Calu3 (cell line): ENCODE measurements at places on chromosomes 5 and 9. TPM values are rescaled to one million over a fixed set of nuclear protein-coding genes. Genes with fewer than 3 reads are reported as not detected.

SH2D3C gene
- not detected in 2 replicates for total RNA-seq

JAKMIP2 gene
- total RNA-seq: not detected in 2 replicates

MEIKIN gene
- total RNA-seq: not detected in 2 replicates

SLC25A2 gene
- 0.26 and 0.27 TPM in 2 replicates for total RNA-seq

DNA sequence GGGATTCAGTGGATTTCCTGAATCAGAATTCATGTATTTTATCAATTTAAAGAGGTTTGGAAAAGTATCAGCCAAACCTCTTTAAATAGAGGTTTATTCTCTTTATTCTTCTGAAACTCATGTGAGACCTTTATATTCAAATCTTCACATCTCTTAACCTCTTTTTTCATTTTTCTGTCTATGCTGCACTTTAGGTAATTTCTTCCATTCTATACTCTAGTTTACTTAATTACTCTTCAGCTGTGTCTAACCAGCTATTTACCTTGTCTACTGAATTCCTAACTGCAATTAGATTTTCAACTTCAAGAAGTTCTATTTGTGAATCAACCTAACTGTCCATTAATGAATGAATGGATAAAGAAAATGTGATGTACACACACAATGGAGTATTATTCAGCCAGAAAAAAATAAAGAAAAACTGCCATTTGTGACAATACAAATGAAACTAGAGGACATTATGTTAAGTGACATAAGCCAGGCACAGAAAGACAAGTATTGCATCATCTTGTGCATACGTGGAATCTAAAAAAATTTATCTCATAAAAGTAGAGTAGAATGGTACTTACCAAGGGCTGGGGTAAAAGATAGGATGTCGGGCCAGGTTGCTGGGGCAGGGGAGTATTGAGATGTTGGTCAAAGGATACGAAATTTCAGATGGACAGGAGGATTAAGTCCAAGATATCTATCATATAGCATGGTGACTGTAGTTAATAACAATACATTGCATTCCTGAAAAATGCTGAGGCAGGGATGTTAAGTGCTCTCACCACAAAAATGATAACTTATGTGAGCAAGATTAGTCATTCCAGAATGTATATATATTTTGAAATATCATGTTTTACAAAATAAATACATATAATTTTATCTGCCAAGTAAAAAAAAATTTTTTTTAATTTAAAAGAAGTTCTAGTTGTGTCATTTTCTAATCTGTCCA lies 129.5 kb upstream of the LRRTM2 start:
- no peaks in the 10 kb centered on the region for H3K4me1 ChIP-seq
- no peaks in the 10 kb centered on the region for H3K36me3 ChIP-seq
- DNase-seq: no peak
- no peak overlapping the region for H3K27ac ChIP-seq
- no peak overlapping the region for H3K4me3 ChIP-seq

DNA sequence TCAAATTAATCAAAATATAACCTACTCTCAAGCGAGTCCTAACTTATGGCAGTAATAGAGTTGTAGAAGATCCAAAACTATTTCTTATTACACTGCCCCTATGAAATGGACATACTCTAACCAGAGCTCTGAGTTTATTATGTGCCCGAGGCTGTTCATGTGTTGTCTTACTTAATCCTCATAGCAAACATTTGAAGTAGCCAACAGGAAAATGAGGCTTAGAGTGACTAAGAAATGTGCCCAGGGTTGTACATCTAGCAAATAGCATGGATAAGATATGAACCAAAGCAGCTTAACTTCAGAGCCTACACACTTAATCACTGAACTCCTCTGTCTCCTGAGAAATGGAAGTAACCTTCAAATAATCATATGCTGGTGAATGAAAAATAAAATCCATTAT lies 1551.7 kb downstream of the MAT2B start:
- H3K27me3 ChIP-seq: no peaks in the 10 kb centered on the region
- DNase-seq: no peak
- H3K4me1 ChIP-seq: no peaks in the 10 kb centered on the region
- H3K27ac ChIP-seq: no peak overlapping the region

- no peak overlapping the region for H3K4me3 ChIP-seq
- peaks cover 6% of the 10 kb centered on the region for H3K36me3 ChIP-seq
These were observed 12.2 kb downstream of the UBAC1 start for GRCh38 chr9:135948968-135949367.

DNA sequence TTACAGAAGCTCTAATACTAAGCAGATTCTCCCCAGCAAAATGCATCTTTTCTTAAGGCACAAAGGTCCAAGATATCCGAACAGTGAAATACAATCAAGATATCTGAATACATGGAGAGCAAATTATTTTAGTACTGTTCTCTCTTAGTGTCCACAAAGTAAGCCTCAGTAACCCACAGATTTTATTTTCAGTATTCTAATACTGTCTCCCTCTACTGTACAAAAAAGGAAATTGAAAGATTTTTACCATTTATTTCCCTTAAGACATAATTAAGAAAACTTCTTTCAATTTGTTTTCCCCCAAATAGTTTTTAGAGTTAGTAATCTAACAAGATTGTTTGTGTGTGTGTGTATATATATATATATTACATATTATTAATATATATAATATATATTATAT lies 24.7 kb upstream of the NOL6 start:
- H3K4me3 ChIP-seq: no peak overlapping the region
- H3K36me3 ChIP-seq: peaks cover 4% of the 10 kb centered on the region
- no peak for DNase-seq
- no peaks in the 10 kb centered on the region for H3K27me3 ChIP-seq

GRCh38 chr9:70195456-70195855 lies 63.3 kb upstream of the SMC5 start:
- H3K36me3 ChIP-seq: no peaks in the 10 kb centered on the region
- no peaks in the 10 kb centered on the region for H3K27me3 ChIP-seq
- no peak for DNase-seq
- H3K27ac ChIP-seq: no peak overlapping the region
- no peak overlapping the region for H3K4me3 ChIP-seq
- H3K4me1 ChIP-seq: peaks cover 7% of the 10 kb centered on the region

DNA sequence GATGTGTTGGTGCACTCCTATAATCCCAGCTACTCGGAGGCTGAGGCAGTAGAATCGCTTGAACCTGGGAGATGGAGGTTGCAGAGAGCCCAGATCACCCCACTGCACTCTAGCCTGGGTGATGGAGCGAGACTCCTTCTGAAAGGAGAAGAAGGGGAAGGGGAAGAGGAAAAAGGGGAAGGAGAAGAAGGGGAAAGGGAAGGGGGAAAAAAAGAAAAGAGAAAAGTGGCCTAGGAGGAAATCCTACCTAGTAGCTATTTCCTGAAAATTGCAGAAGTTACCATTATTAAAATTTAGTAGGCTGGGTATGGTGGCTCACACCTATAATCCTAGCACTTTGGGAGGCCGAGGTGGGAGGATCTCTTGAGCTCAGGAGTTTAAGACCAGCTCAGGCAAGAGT lies 67.4 kb downstream of the ARRDC3 start:
- H3K27me3 ChIP-seq: no peaks in the 10 kb centered on the region
- no peak overlapping the region for H3K4me3 ChIP-seq
- DNase-seq: no peak
- no peak overlapping the region for H3K27ac ChIP-seq

- no peak for DNase-seq
- H3K4me1 ChIP-seq: no peaks in the 10 kb centered on the region
- no peaks in the 10 kb centered on the region for H3K27me3 ChIP-seq
- H3K36me3 ChIP-seq: no peaks in the 10 kb centered on the region
- H3K4me3 ChIP-seq: no peak overlapping the region
- no peak overlapping the region for H3K27ac ChIP-seq
These were observed 138.8 kb upstream of the LMX1B start for GRCh38 chr9:126474786-126475485.

DNA sequence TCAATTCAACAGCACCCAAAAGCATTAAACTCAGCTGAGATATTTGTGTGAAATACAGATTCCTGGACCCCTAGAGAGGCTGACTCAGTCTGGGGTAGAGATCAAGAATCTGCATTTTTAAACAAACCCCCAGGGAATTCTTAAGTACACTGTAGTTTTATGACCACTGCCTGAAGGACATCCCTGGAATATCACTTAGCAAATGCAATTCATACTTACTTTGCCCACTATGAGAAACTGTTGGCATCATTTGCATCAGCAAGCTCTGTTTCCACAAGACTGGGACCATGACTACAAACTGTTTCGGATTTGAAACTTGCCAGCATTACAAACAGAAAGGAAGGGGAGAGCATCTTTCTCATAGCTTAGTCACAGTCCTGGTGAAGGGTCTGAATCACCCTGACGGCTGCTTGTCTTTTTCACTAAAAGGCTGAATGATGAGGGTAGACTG lies 63.7 kb downstream of the MLLT3 start:
- H3K27ac ChIP-seq: no peak overlapping the region
- peaks cover 26% of the 10 kb centered on the region for H3K4me1 ChIP-seq
- H3K4me3 ChIP-seq: no peak overlapping the region
- no peak for DNase-seq
- no peaks in the 10 kb centered on the region for H3K27me3 ChIP-seq

DNA sequence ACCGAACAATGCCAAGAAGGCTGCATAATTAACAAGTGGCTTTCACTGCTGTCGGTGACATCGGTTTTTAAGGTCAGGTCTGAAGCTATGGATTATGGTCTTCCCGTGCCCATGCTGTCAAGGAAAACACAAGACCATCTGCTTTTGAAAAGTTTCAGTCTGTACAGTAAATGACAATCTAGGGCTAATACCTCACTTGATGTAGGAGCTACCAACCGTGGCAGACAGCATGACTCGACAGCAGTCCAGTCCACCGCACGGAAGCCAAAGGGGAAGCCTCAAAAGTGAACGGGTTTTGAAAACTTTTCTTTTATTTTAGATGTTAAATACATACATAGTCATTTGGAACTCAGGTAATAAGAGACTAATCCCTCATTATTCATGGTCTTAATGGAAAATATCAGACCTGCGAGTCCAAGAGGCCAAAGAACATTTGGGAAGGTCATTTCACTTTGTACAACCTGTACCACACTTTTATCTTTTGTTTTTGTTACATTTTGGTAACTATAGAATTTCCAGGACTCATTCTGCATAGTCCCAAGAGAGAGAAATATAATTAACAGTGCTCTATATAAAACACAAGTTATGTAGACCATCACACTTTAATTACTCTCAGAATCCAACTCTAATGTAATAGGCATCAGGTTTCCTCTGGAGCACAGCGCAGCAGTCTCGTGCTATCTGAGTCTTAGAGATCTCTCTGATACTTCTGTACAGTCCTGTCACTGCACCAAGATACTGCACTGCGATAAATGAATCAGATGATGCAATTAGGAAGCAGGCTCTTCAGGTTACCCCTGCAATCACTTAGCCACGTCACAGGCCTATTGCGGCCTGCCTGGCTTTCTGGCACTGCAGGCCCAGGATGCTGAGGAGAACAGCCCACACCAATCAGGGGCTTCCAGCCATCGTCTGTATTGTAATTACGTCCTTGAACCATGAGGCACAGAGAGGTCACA lies 184.9 kb downstream of the FANCC start:
- no peaks in the 10 kb centered on the region for H3K27me3 ChIP-seq
- H3K27ac ChIP-seq: no peak overlapping the region
- peaks cover 19% of the 10 kb centered on the region for H3K4me1 ChIP-seq

DNA sequence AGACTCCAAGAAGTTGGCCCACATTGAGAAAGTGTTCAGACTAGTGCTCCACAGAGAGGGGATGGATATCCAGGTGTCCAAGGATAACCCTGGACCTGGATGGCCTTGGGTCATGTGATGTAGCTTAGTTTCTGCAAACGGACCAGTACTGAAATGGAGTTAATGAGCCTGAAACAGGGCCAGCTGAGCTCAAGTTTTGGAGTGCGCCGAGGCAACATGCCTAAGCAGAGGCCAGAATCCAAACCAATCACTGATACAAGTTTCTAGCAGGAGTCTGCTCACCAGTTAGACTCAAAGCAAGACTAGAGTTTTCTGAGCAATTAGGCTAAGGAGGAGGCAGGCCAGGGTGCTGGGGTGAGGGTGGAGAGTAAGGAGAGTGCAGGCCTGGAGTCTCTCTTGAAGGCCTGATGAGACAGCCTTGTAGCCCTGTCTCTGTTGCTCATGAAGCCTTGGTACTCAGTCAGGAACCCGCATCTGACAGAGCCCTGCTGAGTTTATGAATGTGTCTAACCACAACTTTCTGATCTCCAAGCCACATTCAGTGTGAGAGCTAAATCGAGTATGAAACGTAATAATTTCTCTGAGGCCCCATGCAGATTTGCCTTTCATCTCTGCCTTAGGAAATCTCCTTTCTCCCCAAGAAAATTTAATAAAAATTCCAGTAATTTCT lies 68.9 kb upstream of the EQTN start:
- no peak overlapping the region for H3K27ac ChIP-seq
- DNase-seq: no peak
- H3K4me1 ChIP-seq: peaks cover 62% of the 10 kb centered on the region
- H3K36me3 ChIP-seq: no peaks in the 10 kb centered on the region
- no peak overlapping the region for H3K4me3 ChIP-seq

- no peaks in the 10 kb centered on the region for H3K27me3 ChIP-seq
- DNase-seq: peak; percentile 92
- peaks cover 68% of the 10 kb centered on the region for H3K4me1 ChIP-seq
- H3K4me3 ChIP-seq: peak overlapping the region; percentile 64
- peaks cover 48% of the 10 kb centered on the region for H3K36me3 ChIP-seq
- peak overlapping the region; percentile 80 for H3K27ac ChIP-seq
These were observed 13.0 kb downstream of the CXXC5 start for GRCh38 chr5:139660923-139661814.

DNA sequence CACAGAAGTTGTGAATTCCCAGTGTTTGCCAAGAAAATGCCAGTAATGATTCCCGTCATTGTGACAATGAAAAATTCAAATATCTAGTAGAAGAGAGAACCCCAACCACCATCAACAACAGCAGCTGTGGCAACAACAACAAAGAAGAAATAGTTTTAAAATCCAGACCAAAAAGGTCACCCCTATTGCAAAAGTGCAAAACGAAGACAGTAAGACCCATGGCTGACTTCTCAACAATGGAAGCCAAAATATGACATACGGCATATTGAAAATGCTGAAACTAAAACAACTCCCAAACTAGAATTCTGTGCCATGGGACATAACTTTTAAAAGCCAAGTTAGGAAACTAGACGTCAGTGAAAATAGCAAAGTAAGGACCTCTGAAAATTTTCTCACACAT lies 270.6 kb downstream of the IRX2 start:
- DNase-seq: no peak
- H3K36me3 ChIP-seq: no peaks in the 10 kb centered on the region
- no peaks in the 10 kb centered on the region for H3K4me1 ChIP-seq
- H3K4me3 ChIP-seq: no peak overlapping the region
- no peak overlapping the region for H3K27ac ChIP-seq
